ENCODE measurements at places on chromosomes 4 and X.

DNA sequence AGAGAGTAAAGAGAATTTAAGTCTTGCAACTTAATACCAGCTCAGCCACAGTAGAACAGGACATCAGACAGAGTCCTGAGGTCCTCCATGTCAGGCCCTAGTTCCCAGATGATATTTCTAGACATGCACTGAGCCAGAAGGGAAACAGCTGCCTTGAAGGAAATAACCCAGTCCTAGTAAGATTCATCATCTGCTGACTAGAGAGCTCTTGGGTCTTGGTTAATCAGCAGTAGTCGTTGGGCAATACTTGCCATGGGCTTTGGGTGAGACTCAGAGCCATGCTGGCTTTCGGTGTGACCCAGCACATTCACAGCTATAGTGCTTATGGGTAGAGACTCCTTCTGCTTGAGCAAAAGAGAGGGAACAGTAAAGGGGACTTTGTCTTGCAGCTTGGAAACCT is 379.1 kb downstream of the AR start:
- DNase-seq = no peak

DNA sequence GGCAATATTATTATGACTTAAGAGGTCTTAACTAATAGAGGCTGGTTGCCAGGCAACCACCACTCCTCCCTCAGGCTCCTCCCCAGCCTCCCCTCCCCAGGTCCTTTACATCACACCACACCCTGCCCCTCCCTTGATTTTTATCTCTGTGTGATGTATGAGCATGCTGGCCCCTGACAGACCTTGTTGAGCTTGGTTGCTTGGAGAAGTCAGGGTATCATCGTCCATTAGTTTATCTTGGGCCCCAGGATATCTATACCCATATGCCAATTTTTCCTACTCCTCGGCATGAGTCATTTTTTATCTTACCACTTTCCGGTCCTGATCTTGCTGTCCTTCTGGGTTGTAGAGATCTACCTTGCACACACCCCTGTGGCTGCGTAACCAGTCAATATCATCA is 2.5 kb downstream of the AKAP4 start:
- DNase-seq = no peak

GRCh38 chr4:13470379-13470778 is 13.8 kb downstream of the RAB28 start:
- DNase-seq = no peak

- DNase-seq = no peak
Observed at GRCh38 chrX:106780664-106781377, 21.7 kb upstream of the TBC1D8B start.

DNA sequence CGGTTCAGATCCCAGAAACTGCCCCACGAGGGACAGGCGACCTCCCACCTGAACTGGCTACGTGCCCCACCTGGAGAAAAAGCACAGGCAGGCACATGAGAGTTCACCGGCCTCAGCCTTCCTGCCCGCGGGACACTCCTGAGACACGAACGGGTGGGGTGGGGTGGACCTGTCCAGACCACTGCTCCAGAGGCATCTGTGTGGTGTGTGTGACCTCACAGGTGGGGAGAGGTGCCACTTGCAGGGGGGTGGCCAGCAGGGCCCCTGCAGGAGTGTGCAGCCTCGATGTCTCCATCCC is 18.5 kb downstream of the NELFA start:
- DNase-seq = no peak

Data from activated CD4-positive, alpha-beta T cell treated with anti-CD3 and anti-CD28 coated beads for 48 hours (primary cell).